Vein endothelial cell (primary cell): ENCODE measurements at places on chromosomes 12 and 14. TPM values are rescaled to one million over a fixed set of nuclear protein-coding genes. Genes with fewer than 3 reads are reported as not detected.

CAPS2 gene
- under 0.01 and 0.57 TPM in 2 replicates for total RNA-seq

SYT1 gene
- total RNA-seq, result 2.9 and 4.2 TPM in 2 replicates

SIX6 gene
- total RNA-seq, result not detected in 2 replicates

PLBD1 gene
- total RNA-seq, result 0.10 TPM in 1 of 2 replicates, not detected in the other

RTN1 gene
- 0.10 and 0.33 TPM in 2 replicates for total RNA-seq

SPIC gene
- total RNA-seq, result not detected in 2 replicates

PTCSC3 gene
- not detected in 2 replicates for total RNA-seq

PLEKHH1 gene
- total RNA-seq, result 0.10 and 0.33 TPM in 2 replicates

NFATC4 gene
- 11.4 and 20.0 TPM in 2 replicates for total RNA-seq

IL23A gene
- 0.76 TPM in 1 of 2 replicates, not detected in the other for total RNA-seq

TXNDC16 gene
- 2.3 and 3.0 TPM in 2 replicates for total RNA-seq

PPFIA2 gene
- not detected in 2 replicates for total RNA-seq

TSPAN19 gene
- total RNA-seq, result not detected in 2 replicates

CCDC177 gene
- total RNA-seq, result not detected in 2 replicates

SMCO3 gene
- 0.10 and 0.65 TPM in 2 replicates for total RNA-seq

PSMD9 gene
- 29.7 and 82.3 TPM in 2 replicates for total RNA-seq

MLEC gene
- 63.7 and 80.6 TPM in 2 replicates for total RNA-seq

IRAK3 gene
- total RNA-seq, result 9.8 and 11.6 TPM in 2 replicates

TESPA1 gene
- not detected in 2 replicates for total RNA-seq

SEC23A gene
- 264 and 303 TPM in 2 replicates for total RNA-seq

KRT80 gene
- total RNA-seq, result 2.4 and 7.2 TPM in 2 replicates

ADAM21 gene
- total RNA-seq, result 0.19 and 0.33 TPM in 2 replicates

GNPNAT1 gene
- 27.8 and 59.7 TPM in 2 replicates for total RNA-seq
